ENCODE measurements at places on chromosomes 13 and 19.

DNA sequence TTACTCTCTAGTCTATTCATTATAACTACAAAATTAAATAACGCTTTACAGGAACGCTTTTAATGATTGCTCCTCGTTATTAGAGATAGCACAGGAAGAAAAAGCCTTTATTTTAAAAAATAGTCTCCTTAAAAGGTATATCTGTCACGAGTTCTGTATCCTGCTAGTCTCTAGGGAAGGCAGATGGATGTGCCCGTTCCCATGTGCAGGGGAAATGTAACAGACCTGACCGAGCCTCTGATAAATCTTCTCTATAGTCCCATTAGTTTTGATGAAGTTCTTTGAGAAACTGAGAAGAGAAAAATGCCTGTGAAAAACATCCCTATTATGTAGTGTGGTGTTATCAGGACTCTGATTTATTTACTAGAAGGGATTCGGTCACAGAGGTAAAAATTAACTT is 226.4 kb downstream of the PCDH9 start:
- no peak for DNase-seq

DNA sequence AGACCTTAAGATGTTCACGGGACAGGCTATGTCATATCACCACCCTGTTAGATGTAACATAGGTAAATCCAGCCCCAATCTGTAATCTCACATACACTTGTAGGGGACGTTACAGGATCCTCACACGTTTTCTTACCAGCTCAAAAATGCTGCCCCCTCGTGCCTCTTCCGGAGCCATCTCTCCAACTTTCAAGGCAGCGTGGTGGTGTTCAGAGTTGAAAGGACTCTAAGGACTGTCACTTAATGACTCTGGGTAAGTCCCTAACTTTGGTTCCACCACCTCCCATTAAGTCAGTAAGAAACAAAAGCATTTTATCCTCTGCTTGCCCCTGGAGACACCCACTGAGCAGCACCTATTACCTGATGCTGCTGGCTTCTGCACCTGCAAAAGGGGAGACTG is 4.4 kb downstream of the MED26 start:
- DNase-seq: no peak

GRCh38 chr19:45137179-45137761 is 23.5 kb downstream of the NKPD1 start:
- DNase-seq: no peak

DNA sequence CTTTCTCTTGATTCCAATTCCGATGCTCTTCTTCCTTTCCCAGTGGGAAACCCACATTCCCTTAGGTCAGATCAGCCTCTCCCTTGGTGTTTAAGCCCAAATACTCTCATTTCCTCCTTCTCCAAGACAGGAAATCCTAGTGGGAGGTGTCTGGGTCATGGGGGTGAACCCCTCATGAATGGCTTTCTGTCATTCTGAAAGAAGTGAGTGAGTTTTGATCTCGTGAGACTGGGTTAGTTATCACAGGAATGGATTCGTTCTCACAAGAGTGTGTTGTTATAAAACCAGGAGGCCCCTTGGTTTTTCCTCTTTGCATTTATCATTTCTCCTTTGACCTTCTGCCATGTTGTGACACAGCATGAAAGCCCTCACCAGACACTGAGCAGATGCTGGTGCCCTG is 76.2 kb upstream of the MTIF3 start:
- no peak for DNase-seq

DNA sequence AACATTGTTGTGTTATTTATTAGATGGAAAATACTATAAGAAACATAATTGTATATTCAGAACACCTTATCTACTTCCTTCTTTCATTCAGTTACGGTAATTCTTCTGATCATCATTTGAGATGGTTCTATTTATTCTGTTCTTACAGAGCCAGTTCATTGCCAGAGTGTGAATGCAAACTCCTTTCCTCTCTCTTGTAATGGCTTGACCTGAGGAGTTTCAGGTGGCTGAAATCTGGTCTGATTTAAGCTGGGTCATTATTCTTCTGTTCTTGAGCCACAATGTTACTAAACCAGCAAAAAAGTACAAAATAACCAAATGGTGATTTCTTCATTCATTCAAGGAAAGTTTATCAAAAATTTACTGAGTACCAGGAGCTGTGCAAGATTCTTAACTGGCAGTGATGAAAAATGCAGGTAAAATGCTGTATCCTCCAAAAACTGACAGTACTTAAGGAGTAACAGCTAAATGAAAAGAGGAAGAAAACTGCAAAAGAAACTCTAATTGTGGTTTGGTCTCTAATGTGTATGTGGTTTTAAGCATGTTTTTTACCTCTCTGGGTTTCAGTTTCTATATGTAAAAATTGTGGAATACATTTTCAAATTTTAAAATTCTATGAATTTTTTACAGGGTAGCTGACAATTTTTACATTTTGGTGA is 182.4 kb upstream of the UFM1 start:
- DNase-seq: no peak

GRCh38 chr13:85316506-85317025 is 482.7 kb downstream of the SLITRK6 start:
- no peak for DNase-seq

GRCh38 chr19:1521636-1522035 is 2.2 kb upstream of the PLK5 start:
- DNase-seq: no peak

DNA sequence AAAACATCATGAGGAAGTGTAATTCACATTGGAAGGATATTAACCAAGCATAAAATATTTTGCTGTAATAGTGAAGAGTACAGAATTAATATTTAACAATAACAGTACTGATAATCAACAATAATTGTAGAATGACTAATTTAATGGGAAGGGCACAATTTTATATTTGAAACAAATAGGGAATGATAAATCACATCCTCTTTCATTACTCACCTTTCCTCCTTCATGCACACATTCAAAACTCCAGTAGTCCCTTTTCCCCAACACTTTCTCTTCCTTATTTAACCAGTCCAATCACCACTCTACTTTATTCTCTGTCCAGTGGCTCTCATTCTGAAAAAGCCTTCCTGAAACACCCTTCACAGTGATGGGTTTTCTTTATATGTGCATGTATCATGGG is 110.8 kb upstream of the POSTN start:
- DNase-seq: no peak

GRCh38 chr13:75771818-75772217 is 135.7 kb downstream of the LMO7 start:
- DNase-seq: no peak

GRCh38 chr13:31887286-31887685 is 144.3 kb upstream of the FRY start:
- DNase-seq: no peak

DNA sequence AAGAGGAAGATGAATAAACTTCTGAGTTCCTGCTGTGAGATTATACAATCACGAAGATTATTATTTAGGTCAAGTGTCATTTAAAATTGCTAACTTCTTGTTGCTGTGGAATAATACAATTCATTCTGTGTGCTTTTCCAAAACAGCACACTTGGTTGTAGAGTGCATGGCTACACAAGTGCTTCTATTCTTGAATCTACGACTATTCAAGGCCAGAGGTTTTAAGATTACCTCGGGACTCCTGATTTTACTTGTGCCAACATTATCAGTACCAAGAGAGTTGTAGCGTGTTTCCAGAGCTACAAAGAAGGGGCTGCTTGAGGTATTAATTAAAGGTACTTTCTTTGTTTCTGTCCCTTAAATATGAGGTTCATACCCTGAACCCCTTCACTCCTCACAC is 234.0 kb upstream of the PCDH9 start:
- DNase-seq: no peak

Data from inflammatory macrophage treated with lipopolysaccharide for 1 hour (primary cell).